ENCODE measurements at places on chromosomes 7 and 10. TPM values are rescaled to one million over a fixed set of nuclear protein-coding genes. Genes with fewer than 3 reads are reported as not detected.
A peak's percentile ranks its signal among the peaks of the same experiment; 100 is the strongest.

- no peak for DNase-seq
These were observed 47.0 kb downstream of the TBATA start for GRCh38 chr10:70738006-70738760.

DNA sequence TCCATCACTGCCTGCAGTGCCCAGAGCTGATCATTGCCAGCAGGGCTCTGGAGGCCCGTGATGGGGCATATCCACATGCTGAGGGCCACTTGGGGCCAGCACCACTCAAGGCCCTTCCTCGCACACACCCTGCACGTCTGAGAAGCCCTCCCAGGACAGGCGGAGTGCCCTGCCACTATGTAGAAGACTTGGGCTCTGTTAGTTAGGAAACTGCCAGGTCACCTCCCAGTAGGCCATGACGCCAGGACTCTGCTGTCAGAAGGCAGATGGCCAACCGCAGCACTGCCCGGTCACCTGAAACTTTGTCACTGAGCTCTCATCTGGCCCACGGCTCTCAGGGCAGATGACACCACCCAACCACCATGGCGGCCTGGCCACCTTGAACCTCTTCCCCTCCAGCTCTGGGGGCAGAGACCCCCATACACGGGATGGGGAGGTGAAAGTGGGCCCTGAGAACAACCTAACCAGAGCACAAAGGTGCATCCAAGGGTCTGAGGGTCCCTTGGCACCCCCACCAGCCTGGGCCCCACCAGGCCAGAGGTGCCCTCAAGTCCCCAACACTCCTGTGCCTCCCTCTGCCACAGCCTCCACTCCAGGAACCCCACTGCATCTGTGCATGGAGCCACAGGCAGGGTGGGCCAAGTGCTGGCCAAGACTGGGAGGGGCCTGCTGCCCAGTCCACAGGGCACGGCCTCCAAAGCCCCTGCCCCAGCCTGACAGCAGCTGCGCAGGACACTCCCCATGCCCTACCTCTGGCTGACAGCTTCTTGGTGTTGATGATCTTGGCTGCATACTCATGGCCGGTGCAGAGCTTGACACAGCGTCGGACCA lies 41.8 kb downstream of the CAMK2B start:
- DNase-seq, result no peak

DNA sequence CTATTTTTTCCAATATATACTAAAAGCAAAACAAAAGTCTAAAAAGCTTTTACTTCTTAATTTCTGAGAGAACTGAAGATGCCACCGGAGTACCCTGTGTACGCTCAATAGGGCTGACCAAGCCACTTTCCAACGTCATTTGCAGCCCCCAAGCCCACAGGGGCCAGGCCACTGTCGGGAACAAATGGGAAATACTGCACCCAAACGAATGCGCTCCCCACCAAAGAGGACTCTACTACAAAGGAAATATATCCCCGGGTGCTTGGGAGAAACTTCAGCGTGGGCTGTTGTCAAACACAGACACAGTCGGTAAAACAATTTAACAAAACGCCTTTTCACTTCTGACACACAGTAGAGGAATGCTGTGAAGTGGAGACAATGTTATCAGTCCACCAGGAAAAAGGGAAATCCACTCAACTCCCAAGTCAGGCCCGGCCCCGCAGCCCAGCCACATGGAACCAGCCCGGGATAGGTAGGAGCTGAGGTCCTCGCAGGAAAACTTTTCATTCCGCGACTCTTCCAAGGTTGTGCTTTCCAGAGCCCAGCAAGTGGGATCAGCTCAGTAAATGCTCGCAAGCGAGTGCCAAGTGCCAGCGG lies 1.4 kb downstream of the PARD3 start:
- peak; percentile 47 for DNase-seq

- DNase-seq, result no peak
These were observed 352.8 kb upstream of the VSTM2A start for GRCh38 chr7:54189330-54189729.

DNA sequence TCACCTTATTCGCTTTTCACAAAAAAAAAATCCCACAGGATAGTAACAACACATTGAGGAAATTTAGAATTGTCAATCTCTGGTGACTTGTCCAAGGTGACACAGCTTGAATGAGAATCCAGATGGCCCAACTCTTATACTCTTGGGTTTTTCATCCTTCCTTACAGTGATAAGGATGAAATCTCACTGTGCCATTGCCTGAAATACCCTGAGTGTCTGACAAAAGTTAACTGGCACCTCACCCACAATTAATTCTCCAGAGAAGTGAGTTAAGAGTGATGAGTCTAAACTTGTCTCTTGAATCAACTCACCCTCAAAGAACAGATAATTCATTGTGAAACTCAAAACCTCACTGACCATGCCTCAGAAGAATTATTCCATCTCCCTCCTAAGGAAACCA lies 18.9 kb downstream of the CHRM2 start:
- DNase-seq, result no peak

GRCh38 chr10:15442056-15442455 lies 71.0 kb upstream of the FAM171A1 start:
- no peak for DNase-seq

DNA sequence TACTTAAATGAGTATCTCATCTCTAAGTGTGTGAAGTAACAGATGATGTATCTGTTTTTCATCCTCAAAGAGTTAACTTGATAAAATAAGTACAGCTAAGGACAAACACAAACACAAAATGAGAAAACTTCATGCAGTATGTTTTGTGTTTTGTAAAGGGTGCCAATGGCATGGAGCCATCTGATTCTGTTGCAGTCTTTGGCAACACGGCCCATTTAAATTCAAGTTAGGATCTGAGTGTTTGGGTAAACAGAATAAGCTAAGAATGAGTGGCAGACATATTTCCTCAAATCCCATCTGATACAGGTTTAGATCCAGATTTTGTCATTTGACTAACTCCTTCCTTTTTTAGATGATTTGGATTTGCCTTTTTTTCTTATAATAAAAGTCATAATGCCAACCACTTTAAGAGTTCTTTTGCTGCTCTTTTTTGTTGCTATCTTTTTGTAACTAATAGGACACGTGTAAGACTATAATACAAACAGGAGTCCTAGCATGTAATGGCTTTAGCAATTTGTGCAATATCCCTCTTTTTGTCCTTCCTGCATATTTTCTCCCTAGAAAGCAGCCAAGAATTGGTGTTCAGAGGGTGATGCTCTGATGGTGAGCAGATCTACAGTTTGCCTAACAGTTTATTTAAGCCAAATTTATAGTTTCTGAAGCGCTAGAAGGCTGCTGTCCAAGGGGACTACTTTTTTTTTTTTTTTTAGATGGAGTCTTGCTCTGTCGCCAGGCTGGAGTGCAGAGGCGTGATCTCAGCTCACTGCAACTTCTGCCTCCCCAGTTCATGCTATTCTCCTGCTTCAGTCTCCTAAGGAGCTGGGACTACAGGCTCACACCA lies 18.9 kb upstream of the ACTA2 start:
- DNase-seq, result no peak

GRCh38 chr10:130575756-130576285 lies 439.6 kb downstream of the GLRX3 start:
- no peak for DNase-seq

DNA sequence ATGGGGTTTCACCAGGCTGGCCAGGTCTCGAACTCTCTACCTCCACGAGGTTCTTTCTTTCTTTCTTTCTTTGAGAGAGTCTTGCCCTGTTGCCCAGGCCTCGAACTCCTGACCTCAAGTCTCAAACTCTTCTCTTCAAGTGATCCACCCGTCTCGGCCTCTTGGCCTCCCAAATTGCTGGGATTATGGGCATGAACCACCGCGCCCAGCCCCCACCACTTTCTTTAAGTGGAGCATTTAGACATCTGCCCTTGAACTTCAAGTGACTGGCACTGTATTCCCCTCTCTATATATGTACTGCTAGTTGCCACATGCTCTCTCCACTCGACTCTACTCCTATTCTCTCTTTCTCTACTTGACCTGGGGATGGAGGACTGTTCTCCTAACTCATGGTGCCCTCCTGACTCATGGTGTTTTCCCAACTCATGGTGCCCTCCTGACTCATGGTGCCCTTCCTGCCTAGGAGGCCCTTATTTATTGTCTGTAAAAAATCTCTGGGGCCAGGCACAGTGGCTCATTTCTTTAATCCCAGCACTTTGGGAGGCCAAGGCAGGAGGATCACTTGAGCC lies 19.3 kb upstream of the ACHE start:
- DNase-seq, result no peak

DNA sequence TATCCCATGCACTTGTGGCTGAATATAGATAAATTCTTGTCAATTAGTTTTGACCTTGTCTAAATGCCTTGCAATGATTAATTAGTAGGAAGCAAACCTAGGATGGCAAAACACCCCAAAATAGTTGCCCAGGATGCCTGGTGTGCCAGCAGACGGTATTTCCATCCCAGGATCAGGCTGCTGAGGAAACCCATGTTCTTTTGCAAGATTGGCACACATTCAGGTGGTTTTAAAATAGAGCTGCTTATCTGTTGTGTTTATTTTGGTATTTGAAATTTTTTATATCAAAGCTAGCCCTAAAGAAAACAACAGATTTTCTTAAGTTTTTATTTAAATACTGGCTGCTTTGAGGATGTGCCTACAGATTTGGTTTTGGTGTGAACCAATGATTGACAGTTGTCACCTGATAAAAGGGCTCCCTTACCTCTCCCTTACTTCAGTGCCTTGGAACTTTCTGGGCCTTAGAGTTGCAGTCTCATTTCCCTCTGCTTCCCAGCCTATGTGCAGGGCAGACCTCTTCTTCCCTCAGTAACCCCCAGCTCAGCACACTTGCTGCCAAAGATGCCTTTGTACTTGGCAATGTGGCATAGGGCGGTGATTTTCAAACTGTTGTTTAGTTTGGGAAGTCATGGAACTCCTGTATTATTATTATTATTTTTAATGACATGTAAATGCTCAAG lies 54.0 kb downstream of the CCNY start:
- DNase-seq, result no peak

- DNase-seq, result no peak
These were observed 33.5 kb upstream of the CCSER2 start for GRCh38 chr10:84294766-84295447.

- no peak for DNase-seq
These were observed 49.3 kb downstream of the DENND11 start for GRCh38 chr7:141652691-141653090.

DNA sequence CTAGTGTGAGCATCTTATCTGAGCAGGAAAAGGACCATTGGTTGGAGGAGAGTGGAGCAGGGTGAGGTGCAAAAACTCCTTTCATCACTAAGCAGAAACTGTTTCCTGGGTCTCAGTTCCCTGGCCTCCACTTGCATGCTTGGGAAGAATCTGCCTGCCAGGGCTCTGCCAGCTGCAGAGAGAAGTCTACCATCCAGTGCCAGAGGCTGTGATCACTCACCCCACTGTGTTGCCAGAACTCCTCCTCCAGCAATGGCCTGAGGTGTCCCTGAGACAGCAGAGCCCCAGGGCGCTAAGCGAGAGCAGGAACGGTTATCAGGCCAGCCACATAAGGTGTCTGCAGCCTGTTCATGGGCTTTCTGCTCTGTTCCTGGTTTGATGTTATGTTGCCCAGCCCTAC lies 991.4 kb downstream of the CCSER2 start:
- no peak for DNase-seq

- DNase-seq, result no peak
These were observed 51.4 kb downstream of the MICALL2 start for GRCh38 chr7:1407892-1408291.

- no peak for DNase-seq
These were observed 333.3 kb downstream of the CACNA2D1 start for GRCh38 chr7:82110146-82110840.

GRCh38 chr7:4220011-4220410 lies 462.1 kb upstream of the FOXK1 start:
- DNase-seq, result no peak

DNA sequence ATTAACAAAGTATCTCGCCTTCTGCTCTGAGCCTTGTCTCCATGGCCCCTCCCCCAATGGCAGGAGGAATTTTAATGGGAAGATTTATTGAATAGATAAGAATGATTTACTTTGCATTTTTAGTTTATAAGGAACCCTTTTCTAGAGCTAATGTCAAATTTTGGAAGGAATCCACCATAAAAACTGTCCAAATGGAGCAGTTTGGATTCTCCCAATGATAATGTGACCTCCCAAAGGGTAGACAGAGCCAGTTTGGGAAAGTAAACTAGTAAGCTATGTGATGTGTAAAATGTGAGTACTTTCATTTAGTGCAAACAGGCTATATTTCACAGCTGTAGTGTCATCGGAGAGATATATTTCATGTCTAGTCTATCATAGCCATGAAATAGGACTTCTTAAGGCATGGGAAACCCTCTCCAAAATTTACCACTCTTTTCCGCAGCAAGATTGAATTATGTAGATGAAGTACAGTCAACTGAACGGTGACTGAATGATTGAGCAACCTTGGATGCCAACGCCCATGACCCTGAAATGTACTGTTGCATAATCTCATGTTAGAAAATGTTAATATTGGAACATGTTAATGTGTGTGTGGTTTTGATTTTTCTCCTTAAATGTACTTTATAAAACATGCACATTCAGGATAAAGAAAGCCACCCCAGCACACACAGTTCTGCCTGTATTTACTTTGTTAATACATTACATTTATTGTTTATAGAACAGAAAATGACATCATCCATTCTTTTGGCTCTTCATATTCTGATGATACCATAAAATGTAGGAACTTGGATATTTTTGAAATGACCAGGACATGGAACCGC lies 140.6 kb downstream of the NRP1 start:
- DNase-seq, result no peak

DNA sequence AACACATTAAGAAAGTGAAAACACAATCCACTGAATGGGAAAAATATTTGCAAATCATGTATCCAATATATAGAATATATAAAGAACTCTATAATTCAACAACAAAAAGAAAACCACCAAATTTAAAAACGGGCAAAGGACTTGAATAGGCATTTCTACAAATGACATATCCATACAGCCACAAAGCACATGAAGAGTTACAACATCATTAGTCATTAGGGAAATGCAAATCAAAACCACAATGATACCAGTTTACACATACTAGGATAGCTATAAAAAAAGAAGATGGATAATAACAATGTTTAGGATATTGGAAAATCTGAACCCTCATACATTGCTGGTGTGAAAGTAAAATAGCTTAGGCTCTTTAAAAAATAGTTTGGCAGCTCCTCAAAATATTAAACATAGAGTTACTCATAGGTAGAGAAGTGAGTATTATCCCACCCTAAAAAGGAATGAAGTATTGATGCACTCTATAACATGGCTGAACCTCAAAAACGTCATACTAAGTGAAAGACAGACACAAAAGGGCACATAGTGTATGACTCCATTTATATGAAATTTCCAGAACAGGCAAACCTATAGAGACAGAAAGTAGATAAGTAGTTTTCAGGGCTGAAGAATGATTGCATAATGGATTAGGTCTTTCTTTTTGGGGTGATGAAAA lies 4.5 kb downstream of the ZPBP start:
- DNase-seq, result no peak

TUBB8 gene
- not detected for total RNA-seq

RBP3 gene
- total RNA-seq, result 0.20 TPM

ZNF92 gene
- 2.7 TPM for total RNA-seq

GIMAP2 gene
- not detected for total RNA-seq

CDH23 gene
- 0.63 TPM for total RNA-seq

CPA2 gene
- total RNA-seq, result not detected

LLCFC1 gene
- not detected for total RNA-seq

OPTN gene
- total RNA-seq, result 20.3 TPM

Measured in HT-29 (cell line).